Right renal pelvis (tissue), 4 donors: ENCODE measurements at places on chromosomes 2 and 18. TPM values are rescaled to one million over a fixed set of nuclear protein-coding genes. Genes with fewer than 3 reads are reported as not detected.

DNA sequence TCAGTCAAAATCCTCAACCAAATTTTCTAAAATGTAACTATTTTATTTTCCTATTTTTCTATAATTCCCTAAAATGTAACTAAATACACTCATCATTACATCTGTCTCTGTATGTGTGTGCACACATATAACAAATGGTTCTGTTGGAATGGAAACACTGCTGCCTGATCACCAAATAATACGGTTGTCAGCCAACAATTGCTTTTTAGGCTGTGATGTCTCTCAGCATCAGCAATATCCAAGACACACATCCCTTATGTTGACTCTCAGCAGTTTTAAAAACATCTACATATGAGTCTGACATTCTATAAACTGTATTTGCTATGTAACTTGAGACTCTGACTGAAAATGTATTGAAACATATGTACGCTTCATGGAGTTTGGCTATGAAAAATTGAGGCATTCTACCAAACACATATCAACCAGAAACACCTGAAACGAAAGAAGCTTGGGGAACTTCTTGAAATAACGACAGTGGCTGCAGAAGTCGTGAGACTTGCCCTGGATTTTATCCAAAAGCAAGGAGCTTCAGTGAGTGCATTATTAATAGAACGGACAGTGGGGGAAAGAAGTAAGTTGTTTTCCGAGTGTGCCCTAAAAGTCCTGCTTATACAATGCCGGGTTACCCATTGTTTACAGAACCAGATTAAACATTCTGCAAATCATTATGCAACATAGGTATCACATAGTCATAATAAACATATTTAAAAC is 110.2 kb upstream of the ITGB6 start:
- DNase-seq = no peak

DNA sequence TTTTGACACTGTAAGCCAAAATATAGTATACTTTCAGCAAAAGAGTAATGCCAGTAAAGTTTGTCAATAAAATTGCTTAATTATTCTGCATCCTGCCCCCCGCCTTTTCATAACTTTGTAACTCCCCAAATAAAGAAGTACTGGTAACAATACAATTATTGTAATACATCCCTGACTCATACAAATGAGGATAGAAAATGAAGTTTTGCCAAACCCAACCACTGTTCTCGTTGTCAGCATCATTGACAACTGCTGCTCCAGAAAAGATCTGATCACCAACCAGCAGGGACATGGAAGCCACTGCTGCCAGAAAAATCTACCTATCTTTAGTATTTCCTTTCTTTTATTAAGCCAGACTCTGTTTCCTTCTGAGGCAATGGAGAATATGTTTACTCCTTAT is 27.1 kb downstream of the SCN3A start:
- no peak for DNase-seq

GRCh38 chr2:60350791-60351190 is 202.7 kb downstream of the BCL11A start:
- DNase-seq = no peak

- no peak for DNase-seq
Measured at GRCh38 chr2:219541611-219542180, 1.9 kb downstream of the CHPF start.

DNA sequence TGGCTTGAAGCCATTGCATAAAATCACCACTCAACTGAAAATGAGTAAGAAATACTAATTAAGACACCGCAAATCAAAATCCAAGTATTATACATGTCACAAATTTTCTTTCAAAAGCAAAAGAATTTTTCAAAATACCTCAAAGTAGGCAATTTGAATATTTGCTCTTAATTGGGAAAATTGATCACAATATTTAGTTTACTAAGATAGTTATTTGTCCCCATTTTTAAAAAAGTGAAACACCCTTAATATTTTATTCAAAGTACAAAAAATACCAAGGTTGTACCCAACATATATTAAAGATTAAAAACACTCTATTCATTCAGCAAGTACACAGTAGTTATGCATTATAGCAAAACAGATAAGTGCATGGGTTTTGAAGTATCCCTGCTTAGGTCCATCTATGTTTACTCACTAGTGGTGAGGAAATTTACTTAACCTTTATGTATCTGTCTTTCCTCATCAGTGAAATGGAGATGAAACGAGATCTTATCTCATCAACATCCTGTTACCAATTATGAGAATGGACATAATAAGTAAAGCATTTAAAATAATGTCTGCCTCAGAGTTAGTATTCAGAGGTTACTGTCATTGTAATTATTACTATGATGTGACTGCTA is 35.1 kb downstream of the VPS54 start:
- no peak for DNase-seq

- DNase-seq = no peak
Measured at GRCh38 chr2:48075631-48076030, 169.3 kb upstream of the FBXO11 start.

DNA sequence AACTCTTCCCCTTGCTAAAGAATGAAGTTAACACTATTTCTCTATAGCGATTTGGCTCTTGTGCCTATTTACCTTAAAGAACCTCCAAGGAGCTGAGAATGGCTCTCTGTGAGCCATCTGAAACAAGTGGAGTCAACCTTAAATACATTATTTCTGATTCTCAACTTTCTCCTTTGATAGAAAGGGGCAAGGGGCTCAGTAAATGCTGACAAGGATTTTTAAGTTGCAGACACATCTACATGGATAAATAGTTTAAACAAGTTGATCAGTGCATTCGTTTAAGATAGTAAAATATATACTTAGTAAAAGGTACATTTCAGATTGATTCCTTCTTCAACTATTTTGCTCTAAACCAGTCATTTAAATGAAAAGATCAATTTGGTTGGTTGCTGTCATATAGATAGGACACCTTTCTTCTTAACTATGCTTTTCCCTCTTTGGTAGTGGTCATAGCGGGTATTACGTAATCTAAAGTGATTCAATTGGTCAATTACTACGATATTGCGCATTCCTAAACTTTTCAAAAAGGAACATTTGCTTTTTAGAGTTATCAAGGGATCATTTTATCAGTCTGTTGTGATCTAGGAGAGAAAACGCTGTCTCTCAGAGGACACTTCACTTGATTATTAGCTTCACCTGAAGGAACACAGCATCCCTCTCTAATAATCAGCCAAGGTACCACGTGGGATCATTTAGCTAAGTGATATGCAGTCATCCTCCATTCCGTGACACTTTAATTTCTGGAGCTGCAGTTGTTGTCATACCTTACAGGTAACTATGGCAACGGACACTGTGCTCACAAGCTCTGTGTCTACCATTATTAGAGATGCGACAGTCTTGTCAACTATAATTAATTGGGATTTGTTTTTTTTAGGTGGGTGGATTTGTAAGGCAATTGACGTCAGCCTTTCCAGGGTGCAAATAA is 50.9 kb upstream of the KCNE4 start:
- no peak for DNase-seq

DNA sequence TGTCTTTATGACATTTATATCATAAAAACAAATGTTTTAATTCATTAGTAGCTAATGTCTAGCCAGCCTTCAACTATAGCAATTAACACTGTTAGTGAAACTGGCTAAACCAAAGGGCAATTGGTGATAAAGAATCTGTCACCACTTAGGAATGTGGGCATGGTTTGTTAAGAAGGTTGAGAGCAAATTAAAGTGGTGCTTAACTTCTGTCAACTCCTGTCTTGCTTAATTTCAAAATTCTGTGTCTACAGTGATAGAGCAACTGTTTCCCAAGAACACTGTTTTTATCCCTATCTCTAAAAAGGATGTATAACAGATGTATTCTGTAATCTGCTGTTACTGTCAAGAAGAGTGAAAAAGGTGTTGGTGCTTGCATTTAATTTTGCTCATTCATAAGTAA is 36.5 kb downstream of the CFAP36 start:
- DNase-seq = no peak

DNA sequence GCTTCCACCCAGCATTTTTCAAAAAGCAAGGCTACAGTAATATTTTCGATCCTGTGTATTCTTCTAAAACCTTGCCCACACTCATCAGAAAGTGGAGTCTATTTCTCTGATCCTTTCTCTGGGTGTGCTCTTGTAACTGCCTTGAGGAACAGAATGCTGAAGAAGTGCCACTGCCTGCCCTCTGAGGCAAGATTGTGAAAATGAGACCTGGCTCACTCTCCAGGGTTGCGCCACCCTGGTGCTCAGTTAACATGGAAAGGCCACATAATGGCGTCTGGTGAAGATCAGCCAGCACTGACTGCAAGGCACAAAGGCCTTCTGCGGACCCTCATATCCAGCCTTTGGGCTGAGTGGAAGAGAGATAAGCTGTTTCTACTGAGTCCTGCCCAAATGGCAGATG is 11.2 kb upstream of the SH3RF3 start:
- no peak for DNase-seq

GRCh38 chr2:75559680-75560021 is 1.1 kb downstream of the EVA1A start:
- DNase-seq = no peak

DNA sequence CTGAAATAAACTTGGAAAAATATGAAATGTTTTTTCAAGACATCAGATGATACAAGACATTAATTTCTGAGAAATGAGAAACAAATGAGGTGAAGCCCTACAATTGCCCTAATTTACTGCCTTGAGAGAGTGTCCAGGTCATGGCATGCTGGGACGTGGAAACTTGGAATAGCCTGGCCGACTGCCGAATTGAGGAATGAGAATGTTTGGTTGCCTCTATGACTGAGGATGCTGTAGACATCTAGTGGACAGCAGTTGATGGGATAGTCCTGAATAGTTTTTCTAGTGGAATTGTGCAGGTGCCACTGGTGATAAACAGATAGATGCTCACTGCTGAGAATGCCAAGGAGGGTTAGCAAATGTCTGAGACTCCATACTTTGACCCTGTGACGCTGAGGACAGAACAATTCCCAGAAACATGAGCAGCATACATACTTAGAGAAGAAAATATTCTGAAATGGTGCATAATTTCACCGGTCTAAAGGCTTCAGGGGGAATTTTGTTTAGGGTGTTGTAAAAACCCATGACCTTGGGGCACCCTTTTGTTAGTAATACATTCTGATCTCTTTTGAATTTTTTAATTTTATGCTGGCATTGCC is 56.5 kb upstream of the CWC22 start:
- no peak for DNase-seq

DNA sequence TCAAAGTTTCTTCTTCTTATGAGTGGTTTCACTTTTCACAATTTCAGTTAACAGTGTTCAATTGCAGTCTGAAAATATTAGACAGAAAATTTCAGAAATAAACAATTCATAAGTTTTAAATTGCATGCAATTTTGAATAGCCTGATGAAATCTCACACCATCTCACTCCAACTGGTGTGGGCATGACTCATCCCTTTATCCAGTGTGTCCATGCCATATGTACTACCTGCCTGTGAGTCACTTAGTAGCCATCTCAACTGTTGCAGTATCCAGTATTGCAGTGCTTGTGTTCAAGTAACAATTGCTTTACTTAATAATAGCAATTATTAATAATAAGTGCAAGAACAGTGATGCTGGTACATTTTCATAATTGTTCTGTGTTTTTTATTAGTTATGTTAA is 1202.5 kb downstream of the DSC3 start:
- no peak for DNase-seq

- no peak for DNase-seq
Measured at GRCh38 chr2:112140899-112141625, 2.9 kb downstream of the FBLN7 start.

- DNase-seq = no peak
Measured at GRCh38 chr2:10584242-10584753, 105.5 kb downstream of the NOL10 start.

- DNase-seq = no peak
Measured at GRCh38 chr2:209424199-209424701, 403 bp downstream of the MAP2 start.

DNA sequence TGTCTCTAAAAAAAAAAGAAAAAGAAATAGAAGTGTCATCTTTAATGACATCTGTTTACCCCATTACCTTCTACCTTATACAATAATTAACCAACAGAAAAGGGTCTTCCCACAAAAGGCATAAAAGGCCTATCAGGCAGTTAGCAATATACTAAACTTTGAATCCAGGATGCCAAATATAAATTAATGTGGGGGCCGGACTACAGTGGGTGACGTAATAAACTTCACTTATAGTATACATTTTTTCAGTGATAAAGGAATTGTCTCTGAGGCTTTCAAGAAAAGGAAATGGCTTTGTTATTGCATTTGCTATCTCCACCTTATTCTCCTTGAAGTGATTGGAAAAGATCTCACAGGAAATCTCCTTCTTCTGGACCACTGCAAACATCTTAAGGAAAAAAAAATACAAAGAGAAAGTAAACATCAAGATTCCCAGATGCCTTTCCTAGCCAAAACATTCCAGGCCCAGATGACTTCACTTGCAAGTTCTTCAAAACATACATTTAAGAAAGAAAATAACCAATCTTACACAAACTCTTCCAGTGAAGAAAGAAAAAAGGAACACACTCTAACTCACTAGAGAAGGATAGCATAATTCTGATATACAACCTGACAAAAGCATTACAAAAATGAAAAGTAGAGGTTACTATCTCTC is 126.2 kb upstream of the CAB39 start:
- no peak for DNase-seq

- DNase-seq = no peak
Measured at GRCh38 chr2:80548469-80548868, 243.9 kb upstream of the LRRTM1 start.

GRCh38 chr18:42187611-42188380 is 232.8 kb downstream of the PIK3C3 start:
- no peak for DNase-seq

DNA sequence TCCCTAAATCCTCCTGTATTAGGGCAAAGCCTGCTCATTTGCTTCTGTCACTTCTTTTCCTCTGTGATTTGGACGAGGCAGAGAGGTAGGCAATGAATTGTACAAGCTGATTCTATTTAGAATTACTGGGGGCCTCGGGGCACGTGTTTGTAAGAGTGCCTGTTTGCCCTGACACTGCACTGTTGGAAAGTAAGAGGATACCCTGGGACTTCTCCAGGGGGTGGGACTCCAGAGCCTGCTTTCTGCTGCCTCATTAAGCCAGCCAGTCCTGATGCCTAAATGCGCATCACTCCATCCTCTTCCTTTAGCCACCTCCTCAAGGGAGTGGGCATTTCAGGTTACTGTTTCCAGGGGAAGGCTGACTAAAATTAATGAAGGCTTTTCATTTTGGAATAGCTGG is 134.3 kb downstream of the TDRD15 start:
- DNase-seq = no peak

GRCh38 chr18:74311000-74311399 is 4.6 kb upstream of the C18orf63 start:
- no peak for DNase-seq

- DNase-seq = no peak
Measured at GRCh38 chr2:40451918-40452605, at the start of gene SLC8A1. Gene SLC8A1, minus strand, starts transcription at chr2:40452090.

GRCh38 chr2:170997893-170998597 is 69.0 kb downstream of the GORASP2 start:
- no peak for DNase-seq

DNA sequence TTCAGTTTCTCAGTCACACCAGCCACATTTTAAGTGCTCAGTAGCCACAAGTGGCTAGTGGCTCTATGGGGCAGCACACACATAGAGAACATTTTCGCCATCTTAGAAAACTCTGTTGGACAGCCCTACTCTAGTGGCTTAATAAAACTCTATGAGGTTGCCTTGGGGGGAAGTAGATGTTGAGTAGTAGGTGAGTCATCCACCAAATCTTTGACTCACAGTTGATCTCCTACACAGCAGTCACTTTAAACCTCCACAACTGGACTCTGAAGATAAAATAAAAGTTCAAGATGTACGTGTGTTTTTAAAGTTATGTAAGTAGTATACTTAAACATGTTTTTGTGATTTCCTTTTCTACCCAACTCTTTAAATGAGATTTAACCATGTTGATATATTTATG is 379.0 kb downstream of the SETBP1 start:
- no peak for DNase-seq

Gene ECEL1
- 11.9 TPM for polyA plus RNA-seq

Gene TXNDC2
- polyA plus RNA-seq = 0.14 TPM

Gene PRSS56
- polyA plus RNA-seq = not detected

Gene CIDEA
- polyA plus RNA-seq = not detected
